Activated naive CD4-positive, alpha-beta T cell treated with anti-CD3 and anti-CD28 coated beads, Interleukin-2, amount 50 U/mL, for 16 hours (primary cell): ENCODE measurements at places on chromosomes 3 and 15.

DNA sequence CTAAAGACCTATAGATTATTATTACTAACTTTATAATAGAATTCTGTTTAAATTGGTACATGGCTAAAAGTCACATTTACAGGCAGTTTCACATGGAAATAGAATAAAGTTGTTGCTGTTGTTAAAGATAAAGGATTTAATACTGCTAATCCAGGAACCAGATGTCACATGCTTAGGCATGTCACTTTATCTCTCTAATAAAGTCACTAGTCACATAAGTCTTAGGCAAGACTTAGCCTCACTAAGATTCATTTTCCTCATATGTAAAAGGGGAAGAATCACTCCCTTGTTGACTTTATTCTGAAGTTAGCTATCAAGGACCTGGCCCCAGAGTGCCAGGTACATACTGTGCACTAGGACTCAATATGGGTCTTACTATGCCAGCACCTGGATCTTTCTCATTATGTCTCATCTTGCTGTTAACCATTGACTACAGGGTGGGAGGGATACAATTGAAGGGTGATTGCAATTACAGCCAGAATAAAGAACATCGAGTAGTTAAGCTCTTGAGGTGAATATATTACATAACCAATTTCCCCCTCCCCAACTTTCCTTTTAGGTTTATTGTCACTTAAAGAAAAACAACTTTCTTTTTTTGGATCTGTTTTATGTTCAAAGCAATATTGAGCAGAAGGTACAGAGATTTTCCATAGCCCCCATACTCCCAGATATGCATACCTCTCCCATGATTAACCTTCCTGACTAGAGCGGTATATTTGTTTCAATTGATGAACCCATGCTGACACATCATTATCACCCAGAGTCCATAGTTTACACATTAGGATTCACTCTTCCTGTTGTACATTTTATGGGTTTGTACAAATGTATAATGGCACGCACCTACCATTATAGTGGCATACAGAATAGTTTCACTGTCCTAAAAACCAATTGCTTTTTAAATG, 36.6 kb downstream of the LNP1 start:
- DNase-seq, result no peak

- DNase-seq, result no peak
These were observed 4.0 kb downstream of the RNF13 start for GRCh38 chr3:149816986-149817385.

DNA sequence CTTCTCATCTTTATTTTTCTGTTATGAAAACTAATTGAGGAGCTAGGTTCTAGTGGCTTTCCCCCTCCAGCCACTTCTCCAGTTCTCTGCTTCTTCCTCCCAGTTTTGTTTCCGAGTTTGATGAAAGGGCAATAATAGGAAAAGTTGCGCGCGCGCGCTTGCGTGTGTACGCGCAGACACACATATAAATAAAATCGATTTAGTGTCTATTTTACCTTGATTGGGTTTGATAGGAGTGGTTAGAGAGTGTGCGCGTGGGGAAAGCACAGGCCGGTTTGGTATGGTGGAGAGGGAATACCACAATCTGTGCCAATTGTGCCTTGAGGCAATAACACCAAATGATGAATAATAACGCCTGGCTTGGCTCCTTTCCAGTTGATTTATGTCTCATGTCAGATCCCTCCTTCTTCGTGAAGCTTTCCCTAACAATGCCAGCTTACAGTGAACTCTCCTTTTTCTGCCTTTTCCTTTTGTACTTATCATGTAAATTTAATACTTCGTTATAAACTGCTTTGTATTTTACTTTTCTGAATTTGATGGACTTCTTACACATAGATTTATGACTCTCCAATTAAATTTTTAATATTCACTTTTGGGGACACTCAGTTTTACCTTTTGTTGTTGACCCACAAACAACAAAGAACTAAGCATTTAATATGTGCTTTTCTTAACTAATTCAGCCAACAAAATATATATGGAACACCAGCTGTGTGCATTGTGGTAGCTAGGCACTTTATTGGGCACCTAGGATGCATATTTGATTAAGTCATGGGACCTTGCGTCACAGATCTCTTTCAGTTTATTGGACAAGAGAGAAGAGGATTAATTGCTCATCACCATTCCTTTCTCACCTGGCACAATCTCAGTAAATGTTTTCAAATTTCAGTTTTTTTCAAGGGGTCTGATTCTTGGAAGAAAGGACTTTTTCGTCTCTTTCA, 1.7 kb downstream of the TIPARP start:
- peak; percentile 16 for DNase-seq

GRCh38 chr3:72973031-72973723, 23.4 kb upstream of the PPP4R2 start:
- no peak for DNase-seq

DNA sequence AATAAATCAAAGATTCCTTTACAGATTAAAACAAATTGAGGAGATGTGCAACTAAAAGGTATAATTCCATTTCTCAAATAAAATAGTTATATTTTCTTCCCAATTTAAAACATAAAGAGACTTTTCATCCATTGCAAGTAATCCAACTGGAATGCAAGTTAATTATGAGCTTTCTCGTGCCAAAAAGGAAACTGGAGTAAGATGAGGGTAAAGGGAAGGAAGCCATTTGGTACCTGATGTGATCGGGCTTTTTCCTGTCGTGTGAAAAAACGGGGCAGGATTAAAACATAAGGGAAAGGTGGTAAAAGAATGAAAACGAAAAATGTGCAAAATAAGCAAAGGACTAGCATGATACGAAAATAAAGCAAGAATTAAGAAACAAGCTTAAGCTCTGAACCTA, 41.8 kb upstream of the XXYLT1 start:
- DNase-seq, result no peak

GRCh38 chr15:57476533-57476975, 100.2 kb downstream of the CGNL1 start:
- no peak for DNase-seq

- DNase-seq, result no peak
These were observed 37.5 kb upstream of the ESYT3 start for GRCh38 chr3:138396752-138397410.

DNA sequence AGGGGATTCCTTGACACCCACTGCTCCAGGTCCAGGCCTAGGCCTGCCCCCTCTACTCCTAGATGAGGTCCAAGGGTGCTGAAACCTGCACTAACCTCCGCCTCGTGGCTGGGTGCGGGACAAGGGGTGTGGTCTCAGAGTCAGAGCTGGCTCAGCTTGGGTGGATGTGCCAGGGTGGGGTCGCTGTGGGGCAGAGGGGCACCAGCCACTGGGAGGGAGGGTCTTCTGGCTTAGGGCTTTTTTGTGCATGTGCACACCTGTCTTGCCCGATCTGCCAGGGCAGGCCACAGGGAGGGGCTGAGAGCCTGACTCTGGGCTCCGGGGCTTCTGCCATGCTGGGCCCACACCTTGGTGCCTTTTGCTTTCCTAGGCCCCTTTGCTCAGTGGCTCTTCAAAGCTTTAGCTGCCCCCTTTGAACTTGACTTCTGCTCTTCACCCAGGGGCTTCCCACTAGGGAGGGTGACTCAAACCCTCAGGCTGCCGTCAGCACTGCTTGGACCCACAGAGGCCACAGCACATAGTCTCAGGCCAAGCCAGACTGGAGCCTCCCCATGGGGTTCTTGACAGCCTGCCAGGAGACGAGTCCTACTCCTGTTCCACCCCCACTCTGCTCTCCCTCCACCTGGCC, 73.0 kb downstream of the KLF13 start:
- DNase-seq, result no peak

DNA sequence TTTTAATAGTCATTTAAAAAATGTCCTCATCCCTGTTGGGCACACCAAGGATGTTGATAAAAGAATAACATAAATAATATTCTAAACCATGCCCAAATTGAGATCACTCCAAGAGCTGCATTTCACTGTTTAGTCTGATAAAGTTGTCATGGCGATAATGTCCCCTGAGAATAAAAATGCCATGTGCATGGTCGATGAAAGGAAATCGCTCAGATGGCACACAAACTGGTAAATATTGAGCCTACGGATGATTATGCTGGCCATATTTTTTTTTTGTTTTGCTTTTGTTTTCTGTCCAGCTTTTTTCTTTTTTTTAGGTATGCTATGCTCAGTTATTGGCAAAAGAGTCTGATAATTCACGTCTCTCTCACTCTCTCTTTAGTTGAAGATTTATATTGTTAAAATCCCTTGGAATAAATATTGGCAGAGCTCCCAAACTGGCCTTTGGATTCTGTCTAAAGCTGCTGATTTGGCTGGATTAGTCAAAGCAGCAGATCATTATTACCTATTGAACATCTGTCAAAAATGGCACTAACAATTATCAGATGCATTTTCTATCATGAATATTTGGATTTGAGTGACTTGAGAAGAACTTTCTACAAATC, 643.8 kb downstream of the SQOR start:
- no peak for DNase-seq

DNA sequence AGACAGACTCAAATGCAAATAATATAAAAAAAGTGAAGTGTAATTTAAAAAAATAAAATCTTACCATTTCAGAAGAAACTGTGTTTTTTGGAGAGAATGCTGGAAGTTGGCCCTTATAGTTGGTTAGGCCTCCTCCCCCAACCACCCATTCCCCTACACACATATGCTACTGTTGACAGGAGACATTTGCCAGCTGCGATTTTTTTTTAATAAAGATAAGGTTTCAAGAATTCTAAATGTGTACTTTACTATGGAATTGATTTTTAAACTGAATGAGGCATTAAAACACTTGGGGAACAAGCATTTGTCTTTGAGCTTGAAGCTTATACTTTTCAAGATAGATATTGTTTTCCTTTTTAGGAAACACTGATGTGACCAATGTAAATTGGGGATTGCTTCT, 4.4 kb upstream of the SSR3 start:
- no peak for DNase-seq

- DNase-seq, result no peak
These were observed 27.6 kb upstream of the NPHP3 start for GRCh38 chr3:132749786-132750185.

GRCh38 chr3:161042023-161042501, 63.1 kb downstream of the B3GALNT1 start:
- DNase-seq, result no peak

GRCh38 chr3:149145974-149146373, 16.5 kb downstream of the HPS3 start:
- no peak for DNase-seq

DNA sequence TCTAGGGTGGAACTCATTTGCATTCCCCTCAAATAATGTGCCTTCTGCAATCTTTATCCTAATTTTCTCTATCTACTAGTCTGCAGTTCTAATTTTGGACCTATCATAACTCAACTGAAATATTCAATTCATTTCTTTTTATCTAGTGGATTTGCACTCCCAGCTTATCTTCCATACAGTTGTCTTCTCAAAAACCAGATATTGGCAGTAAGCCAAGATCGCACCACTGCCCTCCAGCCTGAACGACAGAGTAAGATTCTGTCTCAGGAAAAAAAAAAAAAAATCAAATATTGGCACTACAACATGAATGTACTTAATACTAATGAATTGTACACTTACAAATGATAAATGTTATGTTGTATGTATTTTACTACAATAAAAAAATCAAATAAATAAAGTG, 18.0 kb upstream of the CHMP2B start:
- no peak for DNase-seq

DNA sequence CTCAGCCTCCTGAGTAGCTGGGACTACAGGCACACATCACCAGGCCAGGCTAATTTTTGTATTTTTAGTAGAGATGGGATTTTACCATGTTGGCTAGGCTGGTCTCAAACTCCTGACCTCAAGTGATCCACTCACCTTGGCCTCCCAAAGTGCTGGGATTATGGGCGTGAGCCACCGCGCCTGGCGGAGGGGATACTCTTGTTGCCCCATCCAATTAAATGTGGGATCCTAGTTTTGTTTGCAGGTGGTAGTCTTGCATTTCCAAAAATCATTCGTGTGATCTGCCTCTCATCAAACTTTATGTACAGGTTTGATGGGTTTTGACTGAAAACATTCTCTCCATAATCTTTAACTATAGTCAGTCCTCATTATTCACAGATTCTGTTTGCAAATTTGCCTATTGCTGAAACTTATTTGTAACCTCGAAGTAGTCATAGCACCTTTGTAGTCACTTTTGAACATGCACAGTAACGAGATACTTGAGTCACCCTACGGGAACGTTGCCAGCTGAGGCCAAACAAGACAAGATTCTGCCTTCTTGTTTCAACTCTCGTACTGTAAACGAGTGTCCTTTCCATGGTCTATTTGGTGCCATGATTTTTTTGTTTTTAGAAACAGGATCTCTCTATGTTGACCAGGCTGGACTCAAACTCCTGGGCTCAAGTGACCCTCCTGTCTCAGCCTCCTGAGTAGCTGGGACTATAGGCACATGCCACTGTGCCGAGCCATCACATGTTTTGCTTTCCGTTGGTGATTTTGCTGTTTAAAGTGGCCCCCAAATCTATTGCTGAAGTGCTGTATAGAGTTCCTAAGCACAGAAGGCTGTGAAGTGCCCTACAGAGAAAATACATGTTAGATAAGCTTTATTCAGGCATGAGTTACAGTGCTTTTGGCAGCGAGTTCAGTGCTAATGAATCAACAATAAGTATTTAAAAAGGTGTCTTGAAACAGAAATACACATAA, 8.1 kb upstream of the MAPK6 start:
- peak; percentile 60 for DNase-seq

GRCh38 chr3:177811112-177811511, 613.8 kb upstream of the TBL1XR1 start:
- no peak for DNase-seq

- no peak for DNase-seq
These were observed 84.0 kb downstream of the ATP13A4 start for GRCh38 chr3:193470710-193471109.

- DNase-seq, result peak; percentile 16
These were observed 826 bp downstream of the SHC4 start for GRCh38 chr15:48962662-48963523.

GRCh38 chr3:46282041-46282440, 39.8 kb downstream of the CCR3 start:
- no peak for DNase-seq

DNA sequence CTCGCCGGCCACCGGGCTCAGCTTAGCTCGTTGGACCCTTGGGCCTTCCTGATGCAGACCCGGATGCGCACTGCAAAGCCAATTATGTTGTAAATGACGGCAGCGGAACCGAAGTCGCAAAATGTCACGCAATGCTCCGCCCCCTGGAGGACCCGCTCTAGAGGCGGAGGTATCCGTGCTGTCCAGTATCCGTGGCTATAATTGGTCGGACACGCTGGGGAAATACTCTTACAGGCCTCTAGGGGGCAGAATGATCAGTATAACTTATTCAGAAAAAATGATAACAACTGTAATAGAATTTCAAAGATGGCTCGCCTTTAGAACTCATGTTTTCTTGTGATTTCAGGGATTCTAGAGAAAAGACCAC, at the start of gene PRR23B:
Gene PRR23B (minus strand): TSS at position 59 of the 367 bp plus-strand sequence. CDS start 265 bp downstream, outside the sequence.
- DNase-seq, result no peak

- DNase-seq, result no peak
These were observed 200.1 kb downstream of the GABRB3 start for GRCh38 chr15:26572602-26573350.

- DNase-seq, result no peak
These were observed 44.6 kb upstream of the SLC25A36 start for GRCh38 chr3:140896997-140897396.

GRCh38 chr15:32872621-32873283, 154.9 kb downstream of the GREM1 start:
- DNase-seq, result no peak

GRCh38 chr3:85589145-85589544, 630.4 kb downstream of the CADM2 start:
- no peak for DNase-seq
